T-helper 2 cell (primary cell): ENCODE measurements at places on chromosomes 12 and 14.
A peak's percentile ranks its signal among the peaks of the same experiment; 100 is the strongest.

DNA sequence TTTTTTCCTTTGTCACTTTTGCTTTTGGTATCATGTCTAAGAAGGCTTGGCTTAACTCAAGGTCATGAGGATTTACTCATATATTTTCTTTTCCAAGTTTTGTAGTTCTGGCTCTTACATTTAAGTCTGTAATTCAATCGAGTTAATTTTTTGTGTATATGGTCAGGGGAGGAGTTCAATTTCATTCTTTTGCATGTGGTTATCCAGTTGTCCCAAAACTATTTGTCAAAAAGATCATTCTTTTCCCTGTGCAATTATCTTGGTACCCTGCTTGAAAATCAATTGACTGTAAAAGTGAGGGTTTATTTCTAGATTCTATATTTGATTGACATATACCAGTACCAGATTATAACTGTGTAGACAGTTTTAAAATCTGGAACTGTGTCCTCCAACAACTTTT is 10.2 kb downstream of the USP15 start:
- DNase-seq = no peak

- peak; percentile 18 for DNase-seq
Measured at GRCh38 chr12:47838286-47838931, 18.7 kb upstream of the HDAC7 start.

DNA sequence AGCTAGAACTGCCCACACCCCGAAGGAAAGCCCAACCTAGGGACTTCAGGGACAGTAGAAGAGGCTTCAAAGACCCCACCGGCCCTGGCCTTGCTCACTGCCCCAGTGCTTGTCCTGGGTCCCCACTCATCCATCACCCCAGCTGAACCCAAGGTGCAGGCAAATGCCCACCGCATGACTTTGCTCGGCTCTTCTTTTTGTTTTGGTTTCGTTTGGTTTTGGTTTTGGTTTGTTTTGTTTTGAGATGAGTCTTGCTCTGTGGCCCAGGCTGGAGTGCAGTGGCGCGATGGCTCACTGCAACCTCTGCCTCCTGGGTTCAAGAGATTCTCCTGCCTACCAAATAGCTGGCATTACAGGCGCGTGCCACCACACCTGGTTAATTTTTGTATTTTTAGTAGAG is 9.0 kb downstream of the CCDC85C start:
- no peak for DNase-seq

- no peak for DNase-seq
Measured at GRCh38 chr12:116381744-116382685, 104.5 kb upstream of the MED13L start.

DNA sequence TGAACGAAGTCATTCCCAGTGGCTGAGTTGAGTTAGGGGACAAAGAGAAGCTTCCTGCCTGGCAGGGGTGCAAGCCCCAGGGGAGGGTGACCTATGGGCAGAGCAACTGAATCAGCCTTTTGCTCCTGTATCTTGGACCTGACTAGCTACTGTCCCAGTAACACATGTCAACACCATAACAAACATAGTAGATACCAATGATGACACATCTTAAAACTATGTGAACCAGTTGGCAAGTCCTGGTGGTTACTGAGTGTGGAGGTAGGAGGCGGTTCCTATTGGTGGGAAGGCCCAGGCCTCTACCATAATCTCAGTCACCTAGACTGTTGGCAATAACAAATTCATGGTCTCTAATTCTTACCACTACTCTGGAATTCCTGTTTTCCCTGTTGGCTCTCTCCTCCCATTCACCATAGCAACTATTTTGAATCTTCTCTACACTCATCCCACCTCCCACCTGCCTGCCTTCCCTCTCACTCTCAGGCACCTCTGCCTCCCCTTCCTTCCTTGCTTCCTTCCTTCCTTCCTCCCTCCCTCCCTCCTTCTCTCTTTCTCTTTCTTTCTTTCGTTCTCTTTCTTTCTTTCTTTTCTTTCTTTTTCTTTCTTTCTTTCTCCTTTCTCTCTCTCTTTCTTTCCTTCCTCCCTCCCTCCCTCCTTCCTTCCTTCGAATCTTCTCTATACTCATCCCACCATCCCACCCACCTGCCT is 8.1 kb upstream of the P2RX7 start:
- peak; percentile 73 for DNase-seq
